ENCODE measurements at places on chromosomes 16 and 17.
A peak's percentile ranks its signal among the peaks of the same experiment; 100 is the strongest.

GRCh38 chr16:56776562-56776961 lies 46.6 kb downstream of the NUP93 start:
- no peak for DNase-seq

DNA sequence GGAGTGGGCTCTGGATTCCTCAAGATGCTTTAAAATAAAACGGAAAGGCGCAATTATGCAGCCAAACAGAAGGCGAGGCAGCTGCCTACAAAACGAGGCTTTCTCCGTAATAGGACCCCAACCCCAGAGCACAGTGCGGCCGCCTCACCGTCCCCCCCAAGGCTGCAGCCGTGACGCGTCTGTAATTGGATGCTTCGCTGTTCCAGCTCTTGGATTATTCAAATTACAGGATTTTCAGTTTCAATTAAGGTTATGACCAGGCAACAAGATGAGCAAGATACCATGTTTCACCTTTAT lies 37.3 kb upstream of the ABR start:
- no peak for DNase-seq

DNA sequence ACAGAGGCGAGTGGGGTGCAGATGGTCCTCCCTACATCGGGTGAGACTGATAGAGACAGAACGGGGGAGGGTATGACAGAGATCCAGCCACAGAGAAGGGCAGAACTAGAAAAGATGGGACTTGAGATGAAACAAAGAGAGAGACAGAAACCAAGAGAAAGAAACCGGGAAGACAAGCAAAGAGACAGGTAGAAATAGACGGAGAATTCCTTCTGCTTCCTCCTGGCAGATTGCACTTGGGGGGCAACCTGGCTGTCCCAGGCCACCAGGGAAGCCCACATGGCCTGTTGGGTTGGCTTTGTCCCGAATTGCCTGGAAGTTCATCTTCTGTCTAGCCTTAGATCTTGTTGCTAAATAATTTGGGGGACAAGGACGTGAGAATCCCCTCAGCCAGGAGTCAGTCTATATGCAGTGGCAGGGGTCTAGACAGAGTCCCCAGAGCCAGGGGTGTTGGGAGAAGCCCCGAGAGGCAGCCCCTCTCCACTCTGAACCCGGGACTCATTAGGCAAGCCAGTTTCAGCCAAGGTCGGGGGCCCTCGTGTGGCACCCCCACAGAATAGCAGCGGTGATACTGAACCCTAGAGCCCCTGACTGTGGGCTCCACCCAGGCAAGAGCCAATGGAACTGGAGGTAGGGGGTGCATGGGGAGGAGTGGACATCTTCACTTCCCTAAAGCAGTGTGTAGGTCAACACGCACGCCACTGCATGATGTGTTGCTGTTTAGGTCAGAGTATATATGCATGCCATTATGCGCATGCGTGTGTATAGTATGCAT lies 627 bp upstream of the TSPOAP1 start:
- DNase-seq: peak; percentile 97

DNA sequence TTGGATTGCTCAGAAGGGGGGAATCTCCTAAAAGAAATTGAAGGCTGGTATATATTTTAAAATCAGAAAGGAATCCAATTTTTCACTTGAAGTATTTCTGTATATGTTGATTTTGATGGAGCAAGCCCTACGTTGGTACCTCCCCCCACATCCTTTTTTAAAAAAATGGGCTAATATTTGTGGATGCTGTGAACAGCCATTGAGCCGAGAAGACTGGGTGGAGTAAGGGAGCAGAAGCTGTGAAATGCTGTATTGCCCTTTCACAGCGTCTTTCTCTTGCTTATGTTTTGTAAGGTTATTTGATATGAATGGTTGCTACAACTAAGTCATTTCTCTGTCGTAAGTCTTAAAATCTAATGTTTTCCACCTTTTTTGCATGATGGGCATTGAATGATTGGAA lies 2.3 kb downstream of the PAFAH1B1 start:
- DNase-seq: no peak

GRCh38 chr16:27381236-27381635 lies 20.7 kb upstream of the IL21R start:
- DNase-seq: no peak

DNA sequence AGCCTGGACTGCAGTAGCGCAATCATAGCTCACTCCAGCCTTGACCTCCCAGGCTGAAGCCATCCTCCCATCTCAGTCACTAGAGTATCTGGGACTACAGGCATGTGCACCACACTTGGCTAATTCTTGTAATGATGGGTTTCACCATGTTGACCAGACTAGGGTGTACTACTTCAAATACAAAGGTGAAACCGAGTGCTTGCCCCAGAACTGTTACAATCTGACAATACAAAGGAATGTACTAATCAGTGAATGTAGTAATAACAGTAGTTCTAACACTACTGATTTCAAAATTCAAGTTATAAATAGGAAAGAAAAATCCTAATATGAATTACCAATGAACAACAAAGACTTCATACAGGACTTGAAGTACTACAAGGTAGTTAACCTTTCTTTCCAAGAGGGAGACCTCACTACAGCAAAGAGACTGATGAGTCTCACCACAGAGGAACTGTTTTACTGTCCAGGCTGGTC lies 24.4 kb downstream of the CRK start:
- peak; percentile 46 for DNase-seq

- no peak for DNase-seq
Measured at GRCh38 chr16:85029981-85030401, 2.4 kb downstream of the KIAA0513 start.

DNA sequence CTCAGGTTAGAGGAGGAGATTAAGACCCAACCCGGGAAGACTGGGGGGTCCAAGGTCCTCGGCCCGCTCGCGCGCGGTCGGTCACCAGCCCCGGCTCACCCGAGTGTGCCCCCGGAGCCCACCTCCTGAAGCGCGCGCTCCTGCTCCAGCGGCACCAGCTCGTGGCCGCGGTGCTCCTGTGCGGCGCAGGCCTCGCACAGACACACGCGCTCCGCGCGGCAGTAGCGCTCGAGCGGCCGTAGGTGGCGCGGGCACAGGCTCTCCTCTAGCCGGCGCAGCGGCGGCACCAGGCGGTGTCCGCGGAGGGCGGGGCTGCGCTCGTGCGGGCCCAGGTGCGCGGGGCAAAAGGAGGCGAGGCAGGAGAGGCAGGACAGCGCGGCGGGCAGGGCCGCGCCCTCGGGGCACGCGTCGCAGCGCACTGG lies 618 bp downstream of the TRIM47 start:
- no peak for DNase-seq

- DNase-seq: no peak
Measured at GRCh38 chr16:66511602-66512271, 38.2 kb downstream of the TK2 start.

DNA sequence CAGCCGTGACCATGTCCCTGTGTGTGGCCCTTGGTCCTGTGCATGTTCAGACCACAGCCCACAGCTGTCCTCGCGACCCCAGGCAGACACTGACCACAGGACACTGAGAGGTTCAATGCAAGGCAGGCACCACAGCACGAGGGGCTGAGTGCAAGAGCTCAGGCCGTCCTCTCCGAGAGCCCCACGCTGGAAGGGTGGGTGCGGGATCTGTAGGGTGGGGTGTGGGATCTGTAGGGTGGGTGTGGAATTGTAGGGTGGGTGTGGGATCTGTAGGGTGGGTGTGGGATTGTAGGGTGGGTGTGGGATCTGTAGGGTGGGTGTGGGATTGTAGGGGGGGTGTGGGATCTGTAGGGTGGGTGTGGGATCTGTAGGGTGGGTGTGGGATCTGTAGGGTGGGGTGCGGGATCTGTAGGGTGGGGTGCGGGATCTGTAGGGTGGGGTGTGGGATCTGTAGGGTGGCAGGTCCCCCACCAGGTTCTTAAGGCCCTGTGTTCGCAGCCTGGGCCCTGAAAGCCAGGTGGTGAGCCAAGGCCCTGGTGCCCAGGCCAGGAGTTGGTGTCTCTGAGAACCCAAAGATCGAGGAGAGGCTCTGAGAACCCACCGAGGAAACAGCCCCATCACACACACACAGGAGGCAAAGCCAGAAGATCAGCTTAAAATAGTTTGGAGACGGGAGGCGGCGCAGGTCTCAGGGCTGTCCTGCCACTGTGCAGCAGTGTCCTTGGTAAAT lies 48.2 kb downstream of the METRNL start:
- DNase-seq: no peak

DNA sequence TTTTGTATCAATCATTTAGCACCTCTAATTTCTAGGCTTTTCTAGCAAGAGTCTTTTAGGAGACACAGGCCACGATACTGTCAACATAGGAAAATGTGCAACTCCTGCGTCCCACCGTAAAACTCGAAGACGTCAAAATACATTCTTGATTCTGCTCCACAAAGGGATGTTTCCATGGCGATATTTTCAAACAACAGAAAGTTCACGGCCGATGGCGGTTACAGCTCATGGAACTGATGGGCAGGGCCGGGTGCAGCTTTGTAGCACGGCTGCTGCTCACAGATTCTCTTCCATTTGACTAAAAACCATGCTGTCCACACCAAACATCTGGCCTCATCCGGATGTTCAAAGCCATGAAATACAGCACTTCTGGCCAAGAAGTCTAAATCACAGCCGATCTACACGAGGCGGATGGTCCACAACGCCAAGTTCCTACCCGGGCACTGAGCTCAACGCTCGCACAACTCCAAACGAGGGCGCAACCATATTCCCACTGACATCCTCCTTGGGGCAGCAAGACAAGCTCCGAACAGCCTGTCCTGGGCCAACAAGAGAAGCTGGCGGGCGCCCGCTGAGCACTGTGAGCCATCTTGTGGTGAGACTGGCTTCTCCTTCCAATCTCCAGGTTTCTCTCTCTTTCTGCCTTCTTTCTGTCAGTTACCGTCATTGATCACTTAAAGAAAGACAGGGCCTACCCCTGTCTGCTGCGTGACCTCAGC lies 79.8 kb downstream of the ZNF778 start:
- no peak for DNase-seq

DNA sequence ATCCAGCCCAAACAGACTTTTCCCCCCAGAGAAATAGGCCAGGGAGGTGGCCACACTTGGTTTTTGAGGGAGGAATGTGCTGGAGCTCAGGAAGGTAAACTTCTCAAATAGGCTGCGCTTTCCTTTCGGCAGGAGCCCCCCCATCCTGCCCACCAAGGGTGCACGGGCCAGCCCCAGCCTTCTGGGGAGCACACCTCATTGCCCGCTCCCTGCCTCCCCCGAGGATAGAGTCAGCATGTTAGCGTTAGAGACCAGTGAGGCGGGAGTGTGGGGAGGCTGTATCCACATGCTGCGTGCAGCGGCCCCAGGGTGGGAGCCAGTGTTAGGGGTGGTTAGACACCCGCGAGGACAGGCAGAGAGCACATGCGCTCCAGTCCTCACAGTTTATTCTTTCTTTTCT lies 42.3 kb downstream of the PIPOX start:
- DNase-seq: no peak

DNA sequence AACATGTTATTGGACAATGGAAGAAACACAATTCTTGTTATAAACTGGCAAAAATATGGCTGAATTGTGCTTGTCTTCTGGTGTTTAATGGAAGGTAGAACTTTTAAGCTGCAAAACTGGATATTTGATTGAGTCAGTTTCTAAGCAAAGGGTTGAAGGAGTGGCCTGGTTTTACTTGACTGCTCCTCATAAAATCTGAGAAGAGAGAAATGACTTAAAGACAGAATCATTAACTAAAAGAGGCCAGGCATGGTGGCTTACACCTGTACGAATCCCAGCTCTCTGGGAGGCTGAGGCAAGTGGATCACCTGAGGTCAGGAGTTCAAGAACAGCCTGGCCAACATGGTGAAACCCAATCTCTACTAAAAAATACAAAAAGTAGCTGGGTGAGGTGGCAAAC lies 770.7 kb downstream of the CDH11 start:
- no peak for DNase-seq

GRCh38 chr17:58224315-58224714 lies 5.3 kb upstream of the MKS1 start:
- no peak for DNase-seq

DNA sequence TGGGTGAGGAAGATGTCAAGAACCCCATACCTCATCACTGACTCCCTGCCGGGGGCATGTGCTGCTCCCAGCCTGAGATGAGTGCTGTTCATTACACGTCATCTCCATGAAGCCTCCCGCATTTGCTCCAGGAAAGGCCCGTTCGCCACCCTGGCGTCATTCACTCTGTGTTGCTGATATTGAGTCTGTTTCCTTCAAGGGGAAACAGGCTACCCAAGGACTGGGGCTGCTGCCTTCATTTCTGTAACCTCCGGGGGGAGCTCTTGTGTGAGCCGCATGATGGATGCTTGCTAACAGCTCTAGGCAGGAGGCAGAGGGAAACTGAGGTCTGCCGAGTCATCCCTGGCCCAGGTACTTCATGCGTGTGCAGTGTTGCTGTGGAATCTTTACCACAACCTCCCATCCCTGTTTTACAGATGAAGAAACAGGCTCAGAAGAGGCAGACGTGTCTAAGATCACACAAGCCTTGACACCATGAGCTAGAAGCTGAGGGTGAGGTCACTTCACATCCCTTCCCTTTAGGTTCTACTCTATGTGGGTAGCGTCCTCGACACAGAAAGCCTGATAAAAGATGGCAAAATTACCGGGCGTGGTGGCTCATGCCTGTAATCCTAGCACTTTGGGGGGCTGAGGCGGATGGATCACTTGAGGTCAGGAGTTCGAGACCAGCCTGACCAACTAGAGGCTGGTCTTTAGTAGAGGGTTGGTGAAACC lies 3.5 kb upstream of the ARMC5 start:
- no peak for DNase-seq

DNA sequence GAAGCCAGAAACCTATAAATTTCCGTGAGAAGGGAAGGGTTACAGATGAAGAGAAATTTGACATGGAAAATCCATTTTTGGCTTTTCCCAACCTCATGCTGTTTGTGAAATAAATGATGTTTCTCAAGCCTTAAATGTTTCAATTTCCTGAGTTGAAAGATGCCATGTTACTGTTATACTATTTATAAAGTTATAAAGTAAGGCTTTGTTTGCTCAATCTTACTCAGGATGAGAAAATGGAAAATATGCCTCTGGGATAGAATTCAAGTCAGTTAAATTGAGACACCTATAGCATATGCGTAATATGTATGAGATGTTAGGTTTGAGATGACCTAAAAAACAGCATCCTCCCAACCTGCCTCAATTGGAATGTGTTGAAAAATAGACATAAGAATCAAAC lies 19.9 kb upstream of the FAM20A start:
- DNase-seq: no peak

DNA sequence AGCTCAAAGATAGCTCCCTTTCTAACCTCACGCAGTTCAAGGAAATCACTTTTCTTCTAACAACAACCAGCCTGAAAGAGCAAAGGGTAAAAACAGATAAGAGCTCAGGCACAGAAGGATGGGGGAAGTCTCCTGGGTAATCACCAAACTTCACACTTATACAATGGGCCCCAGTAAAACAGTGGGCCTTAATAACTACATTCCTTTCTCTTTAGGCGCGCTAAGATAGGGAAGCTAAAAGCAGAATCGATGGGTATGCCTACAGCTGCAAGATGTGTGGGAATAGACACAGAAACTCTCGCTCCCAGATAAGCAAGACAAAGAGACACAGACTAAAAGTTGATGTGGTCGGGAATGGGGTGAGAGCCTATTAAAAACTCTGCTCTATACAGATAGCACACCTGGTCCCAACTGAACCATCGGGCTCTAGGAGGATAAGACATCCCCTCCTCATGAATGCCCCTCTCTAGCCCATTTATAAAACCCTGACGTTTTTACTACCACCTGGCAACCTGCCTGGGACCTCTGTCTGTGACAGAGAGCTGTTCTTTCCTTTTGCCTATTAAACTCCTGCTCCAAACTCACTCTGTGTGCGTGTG lies 826 bp downstream of the LYZL6 start:
- no peak for DNase-seq
